Activated CD8-positive, alpha-beta memory T cell treated with anti-CD3 and anti-CD28 coated beads for 4 hours (primary cell): ENCODE measurements at places on chromosomes 11 and 22.

DNA sequence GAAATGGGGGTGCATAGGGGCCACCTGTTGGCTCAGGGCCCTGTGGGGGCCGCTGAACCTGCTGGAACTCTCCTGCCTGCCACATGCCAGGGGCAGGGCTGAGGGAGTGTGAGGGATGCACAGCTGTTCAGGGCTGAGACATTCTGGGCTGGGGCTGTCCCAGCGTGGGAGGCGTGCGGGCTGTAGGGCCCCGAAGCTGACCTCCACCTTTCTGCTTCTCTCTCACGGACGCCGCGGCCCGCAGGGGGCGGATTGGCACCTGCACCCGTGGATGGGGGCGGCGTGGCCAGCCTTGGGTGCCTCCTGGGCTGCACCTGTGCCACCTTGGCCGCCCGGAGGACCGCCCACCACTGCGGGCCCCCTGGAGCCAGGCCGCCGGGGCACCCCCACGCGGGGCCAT lies 4.1 kb downstream of the CCDC188 start:
- no peak for DNase-seq

DNA sequence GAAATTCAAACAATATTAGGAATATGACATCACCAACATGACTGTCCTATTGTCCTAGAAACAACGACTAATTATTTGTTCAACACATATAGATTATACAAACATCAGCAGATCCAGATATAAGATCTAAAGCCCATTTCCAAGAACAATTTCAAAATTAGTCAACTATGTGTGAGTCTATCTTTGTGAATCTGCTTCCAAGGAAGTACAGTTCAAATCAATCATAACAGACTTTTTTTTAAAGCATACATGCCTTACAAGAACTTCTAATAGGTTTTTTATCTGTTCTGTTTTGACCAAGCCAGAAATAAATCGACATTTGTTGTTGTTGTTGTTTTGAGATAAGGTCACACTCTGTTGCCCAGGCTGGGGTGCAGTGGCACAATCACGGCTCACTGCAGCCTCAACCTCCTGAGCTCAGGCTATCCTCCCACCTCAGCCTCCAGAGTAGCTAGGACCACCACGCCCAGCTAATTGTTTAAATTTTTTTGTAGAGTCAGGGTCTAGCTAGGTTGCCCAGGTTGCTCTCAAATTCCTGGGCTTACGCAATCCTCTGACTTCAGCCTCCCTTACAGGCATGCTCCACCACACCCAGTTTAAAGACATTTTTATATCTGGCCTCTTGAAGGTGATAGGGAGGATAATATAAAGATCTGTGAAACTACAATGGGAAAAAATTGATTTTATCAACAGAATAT lies 54.8 kb downstream of the DENND5A start:
- no peak for DNase-seq

- no peak for DNase-seq
Observed at GRCh38 chr11:46917109-46917761, 1.1 kb downstream of the LRP4 start.

- DNase-seq, result no peak
Observed at GRCh38 chr11:13289081-13289480, 11.5 kb downstream of the BMAL1 start.

- DNase-seq, result no peak
Observed at GRCh38 chr11:31060880-31061279, 308.7 kb downstream of the DCDC1 start.

- no peak for DNase-seq
Observed at GRCh38 chr11:34476849-34477248, 36.7 kb downstream of the ELF5 start.

GRCh38 chr11:117457835-117458234 lies 130.2 kb downstream of the CEP164 start:
- DNase-seq, result no peak

DNA sequence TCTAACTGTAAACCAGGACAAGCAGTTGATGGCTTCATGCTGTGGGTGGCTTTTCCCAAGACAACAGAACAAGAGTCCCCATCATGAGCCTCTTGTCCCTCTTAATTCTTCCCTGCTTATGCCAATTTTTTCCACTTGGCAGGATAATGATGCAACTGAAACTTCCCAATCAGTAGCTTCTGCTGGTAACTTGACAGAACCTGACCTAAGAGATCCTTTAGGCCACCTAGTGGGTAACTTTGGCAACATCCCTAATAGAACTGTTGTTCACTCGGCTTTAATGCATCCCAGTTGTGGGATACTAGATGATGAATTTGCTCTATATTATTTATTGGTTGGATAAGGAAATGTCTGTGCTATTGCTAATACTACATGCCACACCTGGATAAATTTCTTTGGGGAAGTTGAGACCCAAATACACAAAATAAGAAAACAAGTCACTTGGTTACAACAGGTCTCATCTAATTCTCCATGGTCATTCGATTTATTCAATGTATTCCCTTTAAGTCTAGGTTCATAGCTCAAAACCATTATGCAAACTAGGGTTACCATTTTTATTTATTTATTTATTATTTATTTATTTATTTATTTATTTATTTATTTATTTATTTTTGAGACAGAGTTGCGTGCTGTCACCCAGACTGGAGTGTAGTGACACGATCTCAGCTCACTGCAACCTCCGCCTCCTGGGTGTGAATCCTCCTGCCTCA lies 41.4 kb upstream of the NFAM1 start:
- no peak for DNase-seq

DNA sequence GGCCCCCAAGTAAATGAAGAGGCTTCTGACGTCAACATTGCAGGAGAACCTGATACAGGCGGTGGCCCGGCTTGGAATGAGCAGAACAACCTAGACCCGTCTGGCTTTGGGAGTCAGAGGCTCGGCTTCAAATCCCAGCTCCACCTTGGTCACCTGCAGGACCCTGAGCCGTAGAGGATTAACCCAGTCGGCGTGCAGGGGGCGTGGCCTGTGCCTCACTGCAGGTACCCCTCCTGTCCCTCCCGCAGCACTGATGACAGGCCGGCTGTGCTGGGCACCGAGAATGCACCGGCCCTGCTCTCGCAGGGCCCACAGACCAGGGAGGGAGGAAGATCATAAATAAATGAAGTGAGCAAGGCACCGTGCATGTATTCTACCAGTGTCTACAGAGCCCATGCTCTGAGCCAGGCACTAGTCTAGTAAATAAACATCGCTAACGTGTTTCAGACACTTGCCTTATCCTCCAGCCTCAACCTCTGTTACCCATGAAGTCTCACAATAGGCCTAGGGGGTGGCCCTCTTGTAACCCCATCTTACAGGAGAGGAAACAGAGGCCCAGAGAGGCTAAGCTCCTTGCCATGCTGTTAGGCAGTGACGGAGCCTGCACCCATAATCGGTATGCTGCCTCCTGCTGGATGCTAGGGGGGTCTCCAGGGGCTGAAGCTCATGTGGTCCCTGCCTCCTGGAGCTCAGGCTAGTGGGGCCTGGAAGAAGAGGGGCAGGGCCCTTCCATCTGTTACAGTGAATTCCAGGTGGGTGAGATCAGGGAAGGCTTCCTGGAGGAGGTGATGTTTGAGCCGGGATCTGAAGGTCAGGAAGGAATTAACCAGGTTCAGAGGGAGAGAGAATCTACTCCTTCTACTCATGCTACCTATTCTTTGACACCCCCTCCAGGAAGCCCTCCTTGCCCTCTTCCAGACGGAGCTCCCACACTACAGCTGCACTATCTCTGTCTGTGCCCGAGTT lies 53.4 kb downstream of the RTL6 start:
- no peak for DNase-seq

GRCh38 chr11:44862558-44863101 lies 88.1 kb downstream of the TP53I11 start:
- no peak for DNase-seq
